ENCODE measurements at places on chromosomes 6 and 20.

GRCh38 chr20:35559042-35559693 is 17.3 kb downstream of the ERGIC3 start:
- DNase-seq = no peak

DNA sequence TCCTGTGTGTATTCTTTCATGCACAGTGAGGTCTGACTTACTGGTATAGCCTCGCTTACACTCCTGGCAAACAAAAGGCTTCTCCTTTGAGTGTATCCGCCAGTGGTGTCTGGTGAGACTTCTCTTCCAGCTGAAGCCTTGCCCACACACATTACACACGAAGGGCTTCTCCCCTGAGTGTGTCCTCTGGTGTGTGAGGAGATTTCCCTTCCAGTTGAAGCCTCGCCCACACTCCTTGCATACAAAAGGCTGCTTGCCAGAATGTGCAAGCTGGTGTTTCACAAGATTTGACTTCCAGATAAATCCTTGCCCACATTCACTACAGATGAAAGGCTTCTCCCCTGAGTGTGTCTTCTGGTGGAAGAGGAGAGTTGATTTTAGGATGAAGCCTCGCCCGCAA is 21.5 kb downstream of the ZNF337 start:
- DNase-seq = no peak

DNA sequence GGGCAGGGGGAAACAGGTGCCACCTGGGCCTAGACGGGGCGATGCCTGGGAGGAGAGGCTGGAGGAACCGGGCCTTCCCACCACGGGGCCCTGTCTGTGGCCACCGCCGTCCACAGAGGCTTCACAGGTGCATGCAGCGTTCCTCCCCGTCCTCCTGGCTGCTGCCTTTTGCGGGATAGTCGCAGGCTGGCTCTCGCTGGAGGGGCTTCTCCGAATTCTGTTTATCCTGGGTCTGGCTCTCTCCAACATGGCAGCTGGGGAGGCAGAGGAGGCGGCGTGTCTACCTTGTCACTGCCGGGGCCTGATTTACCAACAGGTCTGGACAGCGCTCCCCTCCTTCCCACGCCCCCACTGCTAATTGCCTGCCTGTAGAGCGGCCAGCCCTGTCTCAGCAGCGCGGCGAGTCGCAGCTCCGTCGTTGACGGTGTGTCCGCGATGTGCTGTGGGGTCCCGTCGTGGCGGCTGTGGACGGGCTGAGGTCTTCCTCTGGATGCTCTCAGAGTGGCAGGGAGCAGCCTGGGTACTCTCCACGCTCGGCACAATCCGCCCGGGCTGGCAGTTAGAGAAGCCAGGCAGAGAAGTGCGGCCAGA is 262.9 kb downstream of the TAF4 start:
- DNase-seq = no peak

- no peak for DNase-seq
Measured at GRCh38 chr20:60035-60918, 27.2 kb upstream of the DEFB125 start.

DNA sequence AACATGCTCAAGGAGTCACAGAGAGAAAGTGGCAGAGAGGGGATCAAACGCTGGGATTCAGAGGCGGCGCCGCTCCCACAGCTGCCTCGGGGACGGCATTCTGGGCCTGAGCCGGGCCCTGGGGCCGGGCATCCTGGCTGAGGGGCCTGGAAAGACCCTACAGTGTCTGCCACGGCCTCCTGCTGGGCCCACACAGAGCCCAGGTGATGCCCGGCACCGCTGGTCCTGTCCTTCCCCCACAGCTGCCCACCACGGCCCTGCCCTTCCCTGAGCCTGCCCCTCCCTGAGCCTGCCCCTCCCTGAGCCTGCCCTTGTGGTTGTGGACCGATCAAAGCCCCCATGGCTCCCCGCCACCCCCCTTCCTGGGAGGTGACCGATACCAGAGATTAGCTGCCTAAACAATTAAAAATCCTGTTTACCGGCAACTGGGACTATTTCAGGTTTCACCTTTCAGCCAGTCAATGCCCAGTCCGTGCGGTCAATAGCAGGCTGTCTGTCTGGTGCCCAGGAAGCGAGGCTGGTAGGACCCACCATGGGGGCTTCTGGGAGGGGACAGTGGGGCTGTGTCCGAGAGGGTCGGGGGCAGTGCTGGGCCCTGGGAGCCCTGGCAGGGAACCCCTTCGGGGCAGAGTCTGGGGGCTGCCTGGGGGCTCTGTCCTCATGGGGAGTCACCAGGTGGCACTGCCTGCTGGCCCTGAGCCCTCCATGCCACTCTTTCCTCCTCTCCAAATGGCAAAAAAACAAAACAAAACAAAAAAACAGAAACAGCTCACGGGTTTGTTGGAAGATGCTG is 55.4 kb upstream of the GATA5 start:
- no peak for DNase-seq

- DNase-seq = no peak
Measured at GRCh38 chr6:32117461-32117860, 8.3 kb upstream of the TNXB start.

- DNase-seq = no peak
Measured at GRCh38 chr6:94127716-94128115, 708.4 kb upstream of the EPHA7 start.

DNA sequence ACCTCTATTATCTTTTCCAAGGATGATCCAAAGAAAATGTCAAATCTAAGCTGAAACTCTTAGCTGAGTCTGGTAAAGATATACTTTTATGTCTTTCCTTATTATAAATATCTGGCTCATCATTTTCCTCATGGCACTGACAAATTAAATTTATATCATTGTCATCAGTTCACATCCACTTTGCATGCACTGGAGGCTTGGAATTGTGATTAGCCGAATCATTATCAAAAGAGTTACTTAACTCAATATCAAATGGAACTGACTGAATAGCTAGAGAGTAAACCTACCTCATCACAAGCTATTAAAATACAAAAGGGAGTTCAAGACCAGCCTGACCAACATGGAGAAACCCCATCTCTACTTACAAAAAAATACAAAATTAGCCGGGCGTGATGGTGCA is 713.9 kb upstream of the MARCKS start:
- no peak for DNase-seq

DNA sequence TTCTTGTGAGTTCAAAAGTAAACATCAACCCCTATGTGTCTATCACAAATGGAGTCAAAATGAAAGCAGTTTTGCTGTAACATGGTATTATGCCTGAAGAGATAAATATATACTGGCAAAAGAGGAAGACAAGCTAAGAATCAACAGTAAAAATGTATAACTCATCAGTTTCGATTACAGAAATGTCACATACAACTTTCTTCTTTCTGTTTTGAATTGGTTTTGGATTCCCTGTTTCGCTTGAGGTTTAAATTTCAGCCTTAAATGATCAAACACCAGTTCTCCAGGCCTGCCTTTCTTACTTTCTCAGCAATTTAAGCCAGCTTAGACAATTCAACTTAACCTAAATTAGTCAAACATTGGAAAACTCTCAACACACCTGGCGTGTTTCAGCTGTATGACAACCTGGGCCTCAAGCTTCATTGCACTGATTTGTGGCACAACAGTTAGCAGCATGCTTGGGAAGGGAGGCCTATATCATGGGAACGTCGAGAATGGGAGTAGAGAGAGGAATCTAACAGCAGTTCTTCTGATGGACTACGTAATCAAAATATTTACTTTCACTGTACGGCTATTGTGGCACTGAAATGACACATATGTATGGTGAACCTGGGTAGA is 51.9 kb upstream of the MARCKS start:
- no peak for DNase-seq

DNA sequence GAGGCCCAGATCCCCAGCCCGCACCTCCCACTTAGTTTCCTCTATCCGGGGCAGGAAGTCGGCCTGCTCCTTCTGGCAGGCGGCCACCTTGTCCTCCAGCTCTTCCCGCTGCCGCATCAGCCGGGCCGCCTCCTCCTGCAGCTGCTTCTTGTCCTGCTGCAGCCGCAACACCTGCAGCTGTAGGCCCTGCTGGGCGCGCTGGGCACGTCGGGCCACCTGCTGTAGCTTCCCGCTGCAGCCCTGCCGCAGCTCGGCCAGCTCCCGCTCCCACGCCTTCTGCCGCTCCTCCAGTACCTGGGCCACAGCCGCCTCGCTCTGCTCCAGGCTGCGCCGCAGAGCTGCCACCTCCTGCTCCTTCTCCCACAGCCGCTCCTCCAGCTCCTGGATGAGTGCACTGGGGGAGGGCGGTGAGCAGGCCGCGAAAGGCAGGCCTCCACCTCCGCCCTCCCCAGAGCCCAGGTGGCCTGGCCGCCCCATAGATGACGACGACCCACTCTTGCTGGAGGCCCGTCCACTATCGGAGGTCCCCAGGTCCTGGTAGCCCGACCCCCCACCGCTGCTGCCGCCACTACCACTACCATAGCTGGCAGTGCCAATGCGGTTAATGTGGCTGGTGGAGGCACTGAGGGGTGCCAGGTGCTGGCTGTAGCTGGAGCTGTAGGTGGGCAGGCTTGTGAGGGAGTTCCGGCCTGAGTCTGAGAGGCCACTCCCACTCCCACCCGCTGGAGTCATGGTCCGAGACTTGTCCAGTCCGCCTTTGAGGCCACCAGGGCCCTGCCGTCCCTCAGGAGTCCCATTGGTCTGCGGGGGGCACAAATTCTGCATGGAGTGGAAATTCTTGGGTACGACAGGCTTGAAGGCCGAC is 6.0 kb upstream of the FASTKD5 start:
- no peak for DNase-seq

All from NCI-H1694 (cell line).